Right atrium auricular region (tissue), 2 donors: ENCODE measurements at places on chromosomes 11 and 22. TPM values are rescaled to one million over a fixed set of nuclear protein-coding genes. Genes with fewer than 3 reads are reported as not detected.

GRCh38 chr11:67119585-67120391 is 725 bp downstream of the KDM2A start:
- no peak for DNase-seq

GRCh38 chr11:130314184-130314749 is 450 bp downstream of the ZBTB44 start:
- DNase-seq = no peak

DNA sequence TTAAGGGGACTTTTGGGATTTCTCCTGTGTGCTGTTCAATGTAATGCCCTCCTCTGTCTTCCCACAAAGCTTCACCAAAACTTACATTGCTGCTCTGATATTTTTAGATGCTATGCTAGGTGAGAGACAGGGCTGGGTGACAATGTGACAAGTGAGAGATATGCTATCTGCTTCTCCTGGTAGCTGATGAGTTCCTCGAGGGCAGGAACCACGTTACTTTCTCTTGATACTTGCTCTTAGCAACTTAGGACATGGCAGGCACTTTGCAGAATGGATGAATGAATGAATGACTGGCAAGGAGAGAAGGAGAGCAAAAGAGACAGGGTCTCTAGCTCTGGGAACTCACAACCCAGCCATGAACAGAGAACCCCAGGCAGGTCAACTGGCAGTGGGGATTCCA is 115.4 kb downstream of the C11orf58 start:
- no peak for DNase-seq

DNA sequence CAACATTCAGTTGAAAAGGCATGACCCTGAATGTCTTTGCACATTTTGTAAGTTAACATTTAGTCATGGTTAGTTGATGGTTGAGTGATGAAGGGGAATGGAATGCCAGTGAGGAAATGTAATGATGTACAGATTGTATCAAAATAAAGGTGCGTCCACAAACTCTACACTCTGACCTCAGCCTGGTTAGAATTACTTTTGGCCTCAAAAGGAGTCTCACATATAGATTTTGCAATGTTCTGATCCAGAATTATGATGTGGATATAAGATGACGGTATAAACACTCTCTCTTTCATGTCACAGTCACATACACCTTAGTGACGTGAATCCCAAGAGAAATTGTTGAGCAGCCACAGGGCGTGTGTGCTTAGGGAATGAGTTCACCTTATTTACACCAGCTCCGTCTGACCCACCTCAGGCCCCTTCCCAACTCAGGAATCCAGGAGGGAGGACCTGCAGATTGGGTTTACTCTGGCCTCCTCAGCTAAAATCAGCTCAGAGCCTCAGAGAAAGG is 100.1 kb downstream of the RDX start:
- peak; percentile 49 for DNase-seq

DNA sequence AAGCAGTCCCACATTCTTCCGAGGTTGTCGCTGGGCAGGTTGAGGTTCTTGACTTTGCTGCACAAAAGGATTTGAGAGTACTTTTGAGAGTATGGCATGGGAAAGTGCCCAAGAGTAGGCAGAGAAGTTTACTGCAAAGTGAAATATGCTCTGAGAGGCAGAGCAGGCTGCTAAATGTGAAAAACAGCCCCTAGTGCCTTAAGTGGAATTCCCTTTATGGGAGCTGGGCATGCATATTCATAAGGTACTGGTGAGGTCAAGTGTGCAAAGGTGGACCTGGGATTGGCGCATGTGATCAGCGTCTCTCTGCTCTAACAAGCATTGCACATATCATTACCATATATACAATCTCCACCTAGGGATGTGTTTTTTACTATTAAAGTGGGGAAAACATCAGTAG is 12.0 kb upstream of the APOL4 start:
- DNase-seq = no peak

DNA sequence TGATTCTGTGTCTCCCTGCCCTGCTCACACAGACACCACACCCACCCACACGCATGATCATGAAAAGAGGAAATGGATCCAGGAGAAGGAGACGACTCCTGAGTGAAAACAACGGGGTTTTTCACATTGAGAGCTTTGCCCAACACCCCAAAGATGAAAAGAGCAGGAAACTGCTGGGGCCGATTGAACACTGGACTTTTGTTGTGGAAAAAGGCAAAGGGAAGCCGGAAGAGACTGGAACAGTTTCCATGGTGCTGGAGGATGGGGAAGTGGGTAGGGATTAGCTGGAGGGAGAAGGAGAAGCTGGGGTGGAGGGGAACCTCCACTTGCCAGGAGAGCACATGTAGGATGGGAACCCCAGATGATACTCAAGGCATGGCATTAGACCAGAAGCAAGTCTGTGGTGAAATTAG is 5.2 kb upstream of the SLC43A3 start:
- DNase-seq = no peak

Gene C11orf52
- total RNA-seq = 1.5 TPM

- no peak for DNase-seq
Measured at GRCh38 chr11:114135737-114136151, 76.2 kb downstream of the ZBTB16 start.

Gene CCDC81
- 0.51 TPM for total RNA-seq

DNA sequence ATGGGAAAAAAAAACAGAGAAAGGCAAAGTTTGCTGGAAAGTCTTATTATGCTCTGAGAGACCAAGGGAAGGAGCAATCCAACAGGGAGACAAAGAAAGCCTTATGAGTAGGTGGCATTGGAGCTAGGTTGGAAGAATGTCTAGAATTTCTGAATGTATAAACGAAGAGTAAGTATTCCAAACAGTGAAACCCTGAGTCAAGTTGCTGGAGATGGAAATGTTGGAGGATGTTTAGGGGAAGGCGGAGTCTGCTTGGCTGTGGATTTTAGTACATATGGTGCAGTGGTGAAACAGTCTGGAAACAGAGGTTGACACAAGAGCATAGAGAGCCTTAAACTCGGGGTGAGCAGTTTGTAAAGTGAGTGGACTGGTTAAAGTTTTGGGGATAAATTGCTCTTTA is 314.8 kb upstream of the CADM1 start:
- DNase-seq = no peak

DNA sequence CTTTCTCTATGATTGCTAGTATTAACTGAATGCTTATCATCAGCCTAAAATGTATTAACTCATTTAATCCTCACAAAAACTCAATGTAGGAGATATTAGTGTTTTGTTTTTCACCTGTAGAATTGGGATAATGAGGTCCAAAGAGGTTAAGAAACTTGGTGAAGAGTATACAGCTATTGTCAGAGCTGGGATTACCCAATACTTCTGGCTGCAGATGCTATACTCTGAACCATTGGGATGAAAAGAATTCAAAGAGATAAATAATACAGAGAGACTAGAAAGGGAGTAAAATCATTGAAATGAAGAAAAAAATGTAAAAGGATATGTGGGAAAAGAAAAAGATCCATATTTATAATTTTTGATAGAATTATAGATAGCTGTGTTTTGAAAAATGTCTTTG is 137.1 kb downstream of the TRPC6 start:
- no peak for DNase-seq

Gene ACER3
- total RNA-seq = 11.3 TPM

GRCh38 chr11:72443016-72443415 is 8.7 kb upstream of the CLPB start:
- no peak for DNase-seq

Gene PDGFB
- total RNA-seq = 21.9 TPM

- DNase-seq = no peak
Measured at GRCh38 chr22:50111056-50111455, 21.2 kb downstream of the MOV10L1 start.

GRCh38 chr11:134333312-134333711 is 1.5 kb downstream of the GLB1L2 start:
- no peak for DNase-seq

Gene INSC
- 1.0 TPM for total RNA-seq

- peak; percentile 75 for DNase-seq
Measured at GRCh38 chr11:113532697-113533424, 57.7 kb upstream of the DRD2 start.

DNA sequence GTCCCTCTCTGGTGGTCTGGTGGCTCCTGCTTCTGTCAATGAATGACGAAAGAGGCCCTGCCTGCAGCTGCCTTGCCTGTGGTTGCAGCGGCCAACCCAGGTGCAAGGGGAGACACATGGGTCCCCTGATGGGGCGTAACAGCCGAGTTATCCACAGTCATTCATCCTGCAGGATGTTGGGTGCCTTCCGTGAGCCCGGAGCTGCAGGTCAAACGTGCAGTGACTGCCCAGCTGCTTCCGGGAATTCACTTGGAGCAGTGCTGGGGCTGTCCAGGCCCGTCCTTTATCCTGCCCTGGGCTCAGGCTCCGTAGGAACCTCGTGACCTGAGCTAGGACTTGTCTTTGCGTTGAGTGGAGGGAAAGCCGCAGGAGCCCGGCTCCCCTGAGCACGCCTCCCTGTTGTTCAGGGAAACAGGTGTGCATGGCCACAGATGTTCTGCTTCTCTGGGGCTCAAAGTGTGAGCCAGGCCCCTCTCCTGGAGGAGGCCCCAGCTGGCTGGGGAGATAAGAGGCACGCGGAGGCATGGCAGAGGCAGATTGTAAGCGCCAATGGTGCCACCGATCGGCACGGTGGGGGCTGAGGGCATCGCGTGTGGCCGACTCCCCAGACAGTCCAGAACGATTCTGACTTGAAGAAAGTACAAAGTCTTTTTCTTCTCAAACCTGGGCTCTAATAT is 635.4 kb downstream of the BRD1 start:
- no peak for DNase-seq

DNA sequence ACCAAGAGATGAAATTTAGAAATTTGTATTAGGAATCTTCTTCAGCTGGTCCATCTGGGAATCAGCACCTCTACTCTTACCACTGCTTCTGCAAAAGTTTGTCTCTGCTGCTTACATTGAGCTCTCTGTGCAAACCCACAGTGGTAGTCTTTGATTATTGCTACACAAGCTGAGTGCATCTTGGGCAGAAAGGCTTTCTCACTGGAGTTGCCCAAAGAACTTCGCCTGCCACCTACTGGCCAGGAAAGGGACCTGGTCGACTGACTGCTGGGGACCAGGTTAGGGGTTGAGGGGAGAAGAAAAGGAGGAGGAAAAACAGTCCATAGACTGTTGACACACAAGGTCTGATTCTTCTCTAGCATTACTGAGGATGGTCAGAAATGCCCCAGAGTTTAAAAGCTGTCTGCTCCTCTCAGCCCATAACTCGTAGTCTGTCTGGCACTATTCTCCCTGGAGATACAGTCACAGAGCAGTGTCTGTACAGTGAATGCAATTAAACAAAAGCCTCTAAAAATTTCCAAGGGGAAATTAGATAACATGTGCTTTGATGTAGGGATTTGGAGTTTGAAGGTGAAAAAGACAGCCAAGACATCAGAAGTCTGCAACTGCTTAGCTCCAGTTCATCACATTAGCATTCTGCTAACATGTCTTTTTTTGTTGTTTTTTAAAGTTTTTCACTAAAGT is 215.0 kb upstream of the CTSC start:
- no peak for DNase-seq

- DNase-seq = no peak
Measured at GRCh38 chr11:10436224-10436623, 18.8 kb upstream of the AMPD3 start.

GRCh38 chr11:129143335-129143734 is 48.8 kb downstream of the ARHGAP32 start:
- DNase-seq = peak; percentile 97

DNA sequence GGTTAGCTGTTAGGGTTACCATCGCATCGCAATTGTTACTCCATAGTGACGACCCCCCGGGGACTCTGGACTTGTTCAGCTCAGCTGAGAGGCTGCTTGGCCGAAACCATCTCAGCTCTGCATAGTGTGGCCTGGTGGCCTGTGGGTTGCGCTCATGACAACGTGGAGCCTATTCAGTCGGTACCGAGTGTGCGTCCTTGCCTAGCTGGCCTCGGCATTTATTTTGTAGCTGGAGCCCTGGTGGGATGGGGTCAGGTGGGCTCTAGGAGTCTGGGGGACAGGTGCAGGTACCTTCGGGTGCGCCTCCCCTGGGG is 13.5 kb downstream of the LRP5 start:
- no peak for DNase-seq

Gene EHF
- total RNA-seq = 0.78 TPM

Gene ARHGAP8
- not detected for total RNA-seq

Gene LPXN
- total RNA-seq = 5.5 TPM

DNA sequence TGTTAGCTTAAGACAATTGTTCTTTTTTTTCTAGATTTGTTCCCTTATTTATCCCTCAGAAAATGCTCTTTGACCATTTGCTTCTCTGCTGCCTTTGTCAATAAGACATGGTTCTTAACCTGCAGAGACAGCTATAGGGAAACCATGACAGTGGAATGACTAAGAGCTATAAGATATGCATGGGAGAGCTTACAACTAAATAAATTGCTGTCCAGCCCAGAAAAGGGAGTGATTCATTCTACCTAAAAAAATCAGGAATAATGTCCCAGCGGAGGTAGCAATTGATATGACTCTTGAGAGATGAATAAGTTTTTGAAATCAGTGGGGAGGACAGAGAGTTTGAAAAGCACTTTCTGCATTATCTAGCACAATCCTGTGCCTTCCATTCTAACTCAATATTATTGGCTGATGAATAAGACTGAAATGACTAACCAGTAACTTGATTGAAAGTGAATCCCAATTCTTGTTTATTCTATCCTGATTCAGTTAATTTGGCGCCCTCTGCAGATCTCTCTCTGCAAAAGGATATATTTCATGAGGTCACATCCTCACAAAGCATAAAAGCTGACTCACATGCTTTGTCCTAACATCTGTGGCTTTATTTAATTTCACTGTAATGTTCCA is 680.5 kb upstream of the API5 start:
- DNase-seq = no peak

Gene SREBF2
- 45.6 TPM for total RNA-seq

DNA sequence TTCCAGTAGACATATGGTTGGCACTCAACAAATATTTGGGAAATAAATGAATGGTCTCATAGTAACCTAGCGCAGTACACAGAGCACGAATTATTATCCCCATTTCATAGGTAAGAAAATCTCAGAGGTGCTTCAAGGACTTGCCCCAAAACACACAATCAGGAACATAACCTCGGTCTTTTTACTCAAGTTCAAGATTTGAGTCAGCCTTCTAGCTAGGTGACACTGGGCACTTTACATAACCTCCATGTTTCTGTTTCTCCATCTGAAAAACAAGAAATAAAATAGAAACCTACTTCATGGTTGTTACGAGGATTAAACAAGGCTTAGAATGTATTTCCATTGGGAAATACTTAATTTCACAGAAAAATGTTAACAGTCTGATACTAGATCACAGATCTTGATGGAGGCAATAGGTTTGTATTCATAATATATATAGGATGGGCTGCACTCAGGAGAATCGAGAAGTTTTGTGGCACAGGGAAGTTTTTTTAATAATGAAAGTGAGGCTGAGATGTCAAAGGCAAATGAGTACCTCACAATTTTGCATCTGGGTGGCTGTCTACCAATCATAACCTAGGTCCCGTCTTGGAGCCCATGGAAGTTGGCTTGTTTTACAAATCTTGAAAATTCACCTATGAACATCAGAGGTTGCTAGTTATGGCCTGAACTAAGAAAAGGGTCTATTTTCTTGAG is 147.4 kb upstream of the ZC3H12C start:
- no peak for DNase-seq

Gene SYCE3
- total RNA-seq = not detected

- DNase-seq = no peak
Measured at GRCh38 chr22:49193348-49193747, 634.3 kb downstream of the BRD1 start.
